Stimulated activated CD4-positive, alpha-beta T cell treated with anti-CD3 and anti-CD28 coated beads, Interleukin-4, amount 100 ng/mL, for 24 hours (primary cell): ENCODE measurements at places on chromosomes 13 and 19.

- DNase-seq: no peak
Measured at GRCh38 chr13:43348397-43348796, 325.0 kb downstream of the DNAJC15 start.

DNA sequence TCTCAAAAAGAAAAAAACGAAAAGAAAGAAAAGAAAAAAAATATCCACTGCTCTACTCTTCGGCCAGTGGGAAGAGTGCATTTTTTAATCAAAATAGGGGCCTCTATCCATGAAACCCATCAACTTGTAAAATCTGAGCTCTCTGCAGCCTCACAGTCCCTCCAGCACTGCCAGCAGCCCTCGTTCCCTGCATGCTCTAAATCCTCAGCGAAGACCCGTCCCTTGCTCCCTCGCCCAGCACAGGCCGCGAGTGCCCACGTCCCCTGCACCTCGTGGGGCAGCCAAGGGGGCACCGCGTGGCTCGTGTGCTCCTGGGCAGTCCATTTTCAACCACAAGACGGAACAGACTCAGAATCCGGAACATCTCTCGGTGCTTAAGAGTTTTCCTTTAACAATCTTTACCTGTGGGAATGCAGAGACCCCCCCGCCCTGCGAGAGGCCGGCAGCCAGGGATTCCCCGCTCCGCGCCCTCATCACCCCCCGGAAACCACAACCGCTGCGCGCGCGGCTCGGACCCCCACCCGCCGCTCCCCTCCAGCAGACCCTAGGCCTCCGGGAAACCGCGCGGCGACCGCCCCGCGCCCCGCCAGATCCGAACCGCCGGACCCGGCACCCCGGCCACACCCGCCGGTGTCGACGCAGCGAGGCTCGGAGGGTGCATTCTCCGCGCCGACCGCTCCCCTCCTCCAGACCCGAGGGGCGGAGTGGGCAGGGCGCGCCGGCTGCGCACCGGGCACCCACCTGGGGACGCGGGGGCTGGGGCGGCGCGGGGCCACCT, 638 bp downstream of the ANKRD27 start:
- no peak for DNase-seq

GRCh38 chr19:42498169-42498757, 30.0 kb downstream of the CEACAM1 start:
- no peak for DNase-seq

- no peak for DNase-seq
Measured at GRCh38 chr13:27151798-27152599, 19.6 kb downstream of the USP12 start.
